ENCODE measurements at places on chromosomes 3 and 15.

DNA sequence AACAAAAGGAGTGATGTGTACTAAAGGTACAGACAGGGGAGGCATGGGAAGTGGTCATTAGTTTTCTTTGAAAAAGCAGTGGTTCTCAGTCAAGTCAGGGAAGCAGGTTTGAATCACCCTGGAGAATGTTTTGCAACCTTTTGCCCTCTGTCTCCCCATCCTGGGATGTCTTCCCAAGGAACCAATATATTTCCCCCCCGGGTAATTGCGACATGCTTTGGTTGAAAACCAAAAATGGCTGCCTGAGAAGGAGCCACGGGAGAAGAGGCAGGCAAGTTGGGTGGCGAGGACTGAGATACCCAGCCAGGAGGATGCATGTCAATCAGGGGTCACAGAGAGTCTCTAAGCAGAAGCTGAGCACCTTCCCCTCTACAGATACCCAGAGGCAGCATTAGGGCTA is 20.2 kb upstream of the PPP1R2 start:
- no peak for DNase-seq

- DNase-seq: no peak
Measured at GRCh38 chr15:40059821-40060220, 20.8 kb upstream of the SRP14 start.

DNA sequence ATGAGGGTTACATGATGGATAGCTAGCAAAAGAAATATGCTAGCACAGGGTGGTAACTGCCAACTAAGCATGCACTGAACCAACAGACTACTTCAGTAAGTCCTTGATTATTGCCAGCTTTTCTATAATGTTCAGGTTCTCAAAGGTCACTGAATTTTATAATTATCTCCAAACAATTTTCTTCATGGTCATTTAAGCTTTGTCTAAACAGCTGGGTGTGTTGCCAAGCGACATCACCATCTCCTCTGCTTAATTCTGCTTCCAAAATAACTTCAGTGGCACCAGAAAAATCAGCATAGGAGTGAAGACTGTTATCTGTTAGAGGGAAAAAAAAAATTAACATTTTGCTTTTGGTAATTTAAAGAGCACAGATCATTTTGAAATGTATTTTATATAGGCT is 54.6 kb upstream of the TOP2B start:
- DNase-seq: no peak

DNA sequence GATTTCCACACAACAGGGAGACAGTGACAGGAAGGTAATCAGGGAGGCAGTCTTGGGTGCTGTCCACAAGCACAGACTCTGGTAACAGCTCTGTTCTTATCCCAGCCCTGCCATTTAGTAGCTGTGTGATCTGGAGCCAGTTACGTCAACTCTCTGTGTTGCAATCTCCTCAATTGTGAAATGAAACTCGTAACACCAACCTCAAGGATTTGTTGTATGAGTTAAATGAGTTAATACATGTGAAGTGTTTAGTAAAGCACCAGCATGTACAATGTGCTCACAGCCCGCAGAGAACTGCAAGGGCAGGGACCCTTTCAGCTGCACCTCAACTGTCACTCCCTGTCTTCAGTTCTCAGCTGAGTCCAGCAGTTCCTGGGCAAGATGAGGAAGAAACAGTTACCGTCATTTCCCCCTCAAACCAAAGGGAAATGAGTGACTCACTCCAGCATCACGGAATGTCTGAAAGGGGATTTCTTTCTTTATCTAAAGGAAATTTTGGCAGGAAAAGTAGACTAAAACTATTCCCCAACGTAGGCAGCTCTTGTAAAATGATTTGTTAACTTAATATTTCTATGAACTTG is 39.9 kb upstream of the MB21D2 start:
- no peak for DNase-seq

GRCh38 chr3:37990527-37990926 is at the start of gene VILL:
TSS of gene VILL (plus strand) at chr3:37990786. CDS start at chr3:37993673, 2,887 bp downstream.
- DNase-seq: no peak

DNA sequence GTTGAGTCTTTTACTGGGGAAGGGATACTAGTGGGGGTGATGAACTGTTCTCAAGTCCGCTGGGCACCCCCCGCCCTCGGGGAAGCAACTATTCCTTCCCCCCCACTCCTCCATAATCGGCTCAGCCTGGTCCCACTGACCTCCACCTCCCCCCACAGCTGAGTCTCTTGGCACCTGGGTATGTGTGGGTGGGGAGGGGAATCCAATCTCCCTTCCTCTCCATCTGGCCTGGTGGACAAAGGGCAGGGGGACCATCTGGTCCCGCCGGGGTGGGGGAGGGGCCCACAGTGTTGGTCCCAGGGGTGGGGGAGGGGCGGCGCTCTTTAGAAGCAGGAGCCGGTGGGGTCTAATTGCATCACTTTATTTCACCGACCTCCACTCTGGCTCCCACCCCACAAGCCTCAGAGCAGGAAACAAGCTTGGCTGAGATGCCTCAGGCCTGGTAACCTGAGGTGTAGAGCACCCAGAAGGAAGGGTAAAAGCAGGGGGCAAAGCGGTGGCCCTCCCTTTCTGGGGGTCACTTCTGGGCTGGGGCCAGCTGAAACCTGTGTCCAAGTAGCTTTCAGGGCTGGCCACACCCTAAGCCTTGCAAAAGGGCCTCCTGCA is 1.0 kb upstream of the PCBP4 start:
- no peak for DNase-seq

DNA sequence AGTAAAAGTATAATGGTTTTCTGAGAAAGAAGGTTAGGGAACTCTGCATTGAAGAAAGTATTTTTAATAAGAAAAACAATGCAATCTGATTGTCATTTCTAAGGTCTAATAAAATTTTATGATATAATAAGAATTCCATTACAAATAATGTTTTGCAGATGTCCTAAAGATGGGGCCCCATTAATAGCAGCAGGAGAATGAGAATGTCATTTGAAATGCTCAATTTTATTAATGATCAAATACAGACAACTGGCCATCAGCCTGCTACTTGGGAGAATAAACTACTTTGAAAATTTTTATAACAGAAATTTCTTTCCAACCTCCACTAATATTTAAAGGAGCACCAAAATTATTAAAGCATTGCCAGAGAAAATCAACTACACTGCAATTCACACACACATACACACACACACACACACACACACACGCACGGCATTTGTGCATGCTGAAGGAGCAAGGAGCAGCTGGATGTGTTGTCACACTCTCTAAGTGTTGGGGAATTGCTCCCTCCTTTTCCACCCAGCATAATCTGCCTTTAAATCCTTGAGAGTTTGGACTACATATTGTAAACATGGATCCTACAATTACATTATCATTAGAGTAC is 109.5 kb downstream of the THRB start:
- DNase-seq: no peak

DNA sequence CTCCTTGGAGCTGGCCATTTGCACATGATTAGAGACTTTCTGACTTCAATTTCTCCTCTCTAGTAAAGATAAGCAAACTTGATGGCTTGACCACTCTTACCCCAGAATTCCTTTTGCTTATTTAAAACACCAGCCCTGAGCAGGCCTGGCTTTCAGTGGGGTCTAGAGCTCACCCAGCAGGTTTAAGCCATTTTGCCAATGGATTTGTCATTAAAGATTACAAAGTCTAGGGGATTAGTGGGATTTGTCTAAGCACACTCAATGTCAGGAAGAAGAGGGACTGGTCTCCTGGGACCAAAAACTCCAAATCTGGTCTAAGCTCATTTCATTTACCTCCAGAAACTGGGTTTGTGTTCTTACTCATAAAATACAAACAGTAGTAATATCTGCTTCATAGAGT is 57.3 kb upstream of the SNTN start:
- DNase-seq: no peak

GRCh38 chr15:77907824-77908751 is 169.4 kb downstream of the TBC1D2B start:
- DNase-seq: no peak

GRCh38 chr3:66819993-66820501 is 178.1 kb upstream of the KBTBD8 start:
- DNase-seq: no peak

GRCh38 chr3:4587061-4587837 is 94.1 kb downstream of the ITPR1 start:
- DNase-seq: no peak

- no peak for DNase-seq
Measured at GRCh38 chr15:51386960-51387698, 45.7 kb downstream of the GLDN start.

DNA sequence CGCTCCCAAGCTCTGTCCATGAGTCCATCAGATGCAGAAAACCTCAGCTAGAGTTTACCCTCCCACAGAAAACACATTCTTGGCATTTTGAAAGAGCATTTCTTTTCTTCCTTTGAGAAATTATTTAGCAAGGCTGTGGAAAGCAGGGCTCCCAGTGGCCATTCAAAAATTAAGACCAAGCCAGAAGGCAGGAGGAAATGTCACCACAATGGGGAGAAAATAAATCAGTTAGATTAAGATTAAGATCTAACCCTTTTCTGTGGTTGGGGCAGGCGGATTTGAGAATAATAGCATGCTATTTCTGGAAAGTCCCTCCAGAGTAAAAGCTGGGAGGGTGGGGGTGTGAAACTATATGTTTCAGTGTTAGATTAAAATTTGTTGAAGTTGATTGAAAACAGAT is 20.2 kb downstream of the LRIG1 start:
- DNase-seq: no peak

DNA sequence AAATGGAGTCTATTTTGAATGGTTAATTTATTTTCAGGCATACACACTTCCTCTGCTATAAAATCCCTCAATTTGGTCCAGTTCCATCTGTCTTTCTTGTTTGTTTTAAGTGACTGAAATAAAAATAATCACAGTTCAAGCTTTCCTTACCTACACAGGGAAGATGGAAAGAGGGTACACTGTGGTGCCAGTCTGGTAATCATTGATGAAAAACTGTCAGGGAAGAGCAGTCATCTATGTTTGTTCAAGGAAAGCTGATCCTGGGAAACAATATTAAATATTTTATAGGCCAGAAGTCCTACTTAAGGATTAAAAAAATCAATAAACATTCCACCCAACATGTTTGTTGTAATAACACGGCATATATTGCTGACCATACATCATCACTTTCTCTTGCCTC is 115.2 kb upstream of the KCNMB2 start:
- no peak for DNase-seq

DNA sequence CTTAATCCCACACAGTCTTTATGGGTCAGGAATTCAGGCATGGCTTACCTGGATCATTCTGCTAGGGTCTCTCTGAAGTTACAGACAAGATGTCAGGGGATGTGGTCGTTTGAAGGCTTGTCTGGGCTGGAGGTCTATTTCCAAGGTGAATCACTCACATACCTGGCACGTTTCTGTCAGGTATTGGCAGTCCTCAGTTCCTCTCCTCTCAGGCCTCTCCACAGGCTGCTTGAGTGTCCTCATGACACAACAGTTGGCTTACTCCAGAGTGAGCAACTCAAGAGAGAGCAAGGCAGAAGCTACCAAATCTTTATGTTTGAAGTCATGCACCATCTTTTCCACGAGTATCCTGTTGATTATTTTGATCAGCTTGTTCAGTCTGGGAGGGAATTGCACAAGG is 43.9 kb upstream of the PARP14 start:
- DNase-seq: no peak

GRCh38 chr3:35965908-35966307 is 326.6 kb downstream of the ARPP21 start:
- no peak for DNase-seq

- DNase-seq: no peak
Measured at GRCh38 chr15:63933522-63933921, 99.8 kb upstream of the HERC1 start.

GRCh38 chr3:105674437-105675065 is 194.3 kb downstream of the CBLB start:
- DNase-seq: no peak

DNA sequence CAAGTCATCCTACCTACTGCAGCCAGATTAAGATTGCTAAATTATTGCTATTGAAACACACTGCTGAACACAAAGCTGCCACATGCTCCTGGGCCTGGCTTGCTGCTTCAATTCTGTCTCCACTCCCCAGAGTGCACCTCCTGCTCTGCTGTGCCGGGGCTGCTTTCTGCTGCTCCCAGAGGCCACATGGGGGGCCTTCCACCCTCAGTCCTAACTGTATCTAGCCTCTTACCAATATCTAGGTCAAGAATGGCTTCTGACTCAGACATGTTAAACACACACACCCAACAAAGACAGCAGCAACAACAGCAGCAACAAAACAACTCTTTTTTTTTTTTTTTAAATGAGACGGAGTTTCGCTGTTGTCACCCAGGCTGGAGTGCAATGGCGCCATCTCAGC is 33.0 kb downstream of the MYZAP start:
- no peak for DNase-seq

DNA sequence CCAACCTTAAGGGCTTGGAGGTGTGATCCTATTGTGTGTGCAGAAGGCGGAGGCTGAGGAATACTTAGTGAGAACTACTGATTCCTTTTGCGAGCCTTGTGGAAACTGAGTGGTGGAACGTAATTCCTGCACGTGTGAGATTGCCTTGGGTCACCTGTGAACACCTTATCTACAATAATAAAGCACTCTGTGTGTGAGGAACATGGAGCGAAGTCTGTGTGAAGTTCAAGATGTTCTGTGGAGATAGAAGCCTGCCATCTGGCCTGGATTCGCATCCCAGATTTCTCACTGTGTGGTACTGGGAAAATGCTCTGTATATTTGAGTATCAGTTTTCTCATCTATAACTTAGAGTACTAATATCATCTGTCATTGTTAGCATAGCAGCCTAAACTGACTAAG is 179.5 kb upstream of the PDZRN3 start:
- DNase-seq: no peak

GRCh38 chr3:128011140-128011539 is 41.1 kb upstream of the SEC61A1 start:
- peak; percentile 40 for DNase-seq

DNA sequence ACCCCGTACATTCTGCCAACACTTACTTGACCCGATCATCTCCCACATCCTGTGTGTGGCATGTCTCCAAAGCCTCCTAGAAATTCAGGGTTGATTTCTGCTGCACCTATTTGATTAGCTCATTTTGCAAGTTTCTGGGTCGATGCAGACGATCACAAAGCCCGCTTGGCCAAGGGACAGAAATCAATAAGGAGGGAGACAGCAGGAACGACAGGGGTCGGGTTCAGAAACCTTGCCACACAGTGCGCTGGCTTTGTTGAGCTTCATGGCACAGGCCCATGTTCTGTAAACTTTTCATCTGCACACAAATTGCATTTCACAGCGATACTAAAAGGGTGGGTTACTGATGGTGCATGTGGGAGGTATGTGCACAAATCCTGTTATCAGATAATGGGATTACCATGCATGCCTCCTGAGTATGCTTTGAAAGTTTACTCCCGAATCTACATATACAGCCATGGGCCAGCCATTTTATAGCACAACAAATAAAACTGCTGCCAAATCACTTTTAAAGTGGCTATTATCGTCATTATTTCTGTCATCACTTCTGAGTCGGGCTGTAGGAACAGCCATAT is 95.9 kb upstream of the ATP11B start:
- no peak for DNase-seq

- no peak for DNase-seq
Measured at GRCh38 chr3:109683746-109684145, 346.4 kb upstream of the DPPA4 start.

GRCh38 chr3:193982258-193982659 is 153.7 kb upstream of the HES1 start:
- DNase-seq: no peak

Data from NCI-H2107 (cell line).